NT2/D1 (cell line): ENCODE measurements at places on chromosomes 11 and 22.
A peak's percentile ranks its signal among the peaks of the same experiment; 100 is the strongest.

DNA sequence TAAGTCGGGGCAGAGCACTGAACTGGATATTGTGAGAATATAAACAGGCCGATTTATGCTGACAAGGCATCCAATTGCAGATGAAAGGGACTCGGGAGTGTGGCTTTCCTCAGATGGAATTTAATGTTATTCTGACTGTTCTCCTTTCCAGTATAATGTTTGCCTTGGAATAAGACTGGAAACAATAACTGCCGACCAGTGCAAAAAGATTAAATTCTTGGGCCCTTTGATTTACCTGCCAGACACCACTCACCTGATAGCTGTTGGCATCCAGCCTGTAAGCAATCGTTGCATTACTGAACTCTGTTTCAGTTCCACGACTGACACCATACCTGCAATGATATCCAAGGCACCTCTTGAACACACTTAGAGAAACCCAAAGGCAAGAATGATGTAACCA, 10.9 kb downstream of the NUP160 start:
- DNase-seq, result no peak

DNA sequence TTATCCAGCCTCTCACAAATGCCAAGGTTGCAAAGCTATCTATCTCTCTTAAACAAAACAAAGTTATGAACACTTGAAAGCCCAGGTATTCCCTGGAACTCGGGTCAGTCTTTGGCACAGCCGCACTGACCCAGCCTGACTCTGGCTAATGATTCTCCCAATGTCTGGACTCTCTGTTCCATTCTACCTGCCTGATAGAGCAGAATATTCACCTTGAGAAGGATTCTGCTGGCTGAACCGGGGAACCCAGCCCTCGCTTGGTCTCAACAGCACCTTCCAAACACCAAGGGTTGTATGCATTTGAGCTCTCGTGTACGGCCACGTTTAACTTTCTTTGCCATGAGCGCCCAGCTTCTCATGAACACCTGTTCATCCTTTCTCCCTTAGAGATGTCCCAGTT, 116.8 kb downstream of the ZBTB16 start:
- no peak for DNase-seq

- DNase-seq, result no peak
These were observed 7.0 kb downstream of the THY1 start for GRCh38 chr11:119415966-119416365.

- DNase-seq, result no peak
These were observed 476.4 kb downstream of the MIAT start for GRCh38 chr22:27133681-27134314.

- no peak for DNase-seq
These were observed 51.0 kb downstream of the MIAT start for GRCh38 chr22:26708256-26709009.

- no peak for DNase-seq
These were observed 3.2 kb upstream of the FJX1 start for GRCh38 chr11:35614939-35615569.

- DNase-seq, result peak; percentile 57
These were observed 685.1 kb downstream of the METTL15 start for GRCh38 chr11:28793282-28793738.

- DNase-seq, result no peak
These were observed 78.3 kb downstream of the ZNF280B start for GRCh38 chr22:22430111-22430820.

DNA sequence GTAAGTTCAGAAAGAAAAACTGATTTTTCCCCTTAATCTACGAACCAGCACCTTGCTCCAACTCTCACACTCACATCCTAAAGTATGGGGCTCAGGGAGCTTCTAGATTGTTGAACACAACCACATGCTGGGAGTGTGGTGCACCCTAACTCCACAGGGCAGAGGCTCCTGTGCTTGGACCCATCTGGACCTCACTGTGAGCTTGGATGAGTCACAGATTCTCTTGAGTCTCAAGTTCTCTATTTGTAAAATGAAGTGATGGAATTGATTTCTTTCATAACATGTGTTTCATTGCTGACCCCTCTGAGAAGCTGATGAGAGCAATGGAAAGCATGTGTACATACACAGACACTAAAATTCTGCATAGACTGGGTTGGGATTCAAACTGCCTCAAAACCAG, 109.7 kb downstream of the PGR start:
- DNase-seq, result no peak

- no peak for DNase-seq
These were observed 4.5 kb upstream of the PES1 start for GRCh38 chr22:30596199-30596598.

DNA sequence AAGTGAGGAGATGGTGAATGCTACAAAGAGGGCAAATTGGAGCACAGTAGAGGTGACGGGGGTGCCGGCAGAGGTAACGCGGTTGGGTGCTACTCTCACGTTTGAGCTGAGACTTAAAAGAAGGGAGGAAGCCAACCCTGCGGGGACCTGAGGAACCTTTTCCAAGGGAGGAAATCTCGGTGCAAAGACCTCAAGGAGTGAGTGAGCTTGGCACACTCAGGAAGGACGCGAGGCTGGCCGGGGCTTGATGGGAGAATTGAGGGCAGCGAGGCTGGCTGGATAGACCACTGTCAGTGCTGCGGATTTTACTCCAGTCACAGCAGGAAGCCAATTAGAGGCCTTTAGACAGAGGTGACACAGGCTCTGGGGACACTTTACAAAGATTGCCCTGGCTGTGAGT, 25.0 kb downstream of the TSKU start:
- DNase-seq, result no peak

DNA sequence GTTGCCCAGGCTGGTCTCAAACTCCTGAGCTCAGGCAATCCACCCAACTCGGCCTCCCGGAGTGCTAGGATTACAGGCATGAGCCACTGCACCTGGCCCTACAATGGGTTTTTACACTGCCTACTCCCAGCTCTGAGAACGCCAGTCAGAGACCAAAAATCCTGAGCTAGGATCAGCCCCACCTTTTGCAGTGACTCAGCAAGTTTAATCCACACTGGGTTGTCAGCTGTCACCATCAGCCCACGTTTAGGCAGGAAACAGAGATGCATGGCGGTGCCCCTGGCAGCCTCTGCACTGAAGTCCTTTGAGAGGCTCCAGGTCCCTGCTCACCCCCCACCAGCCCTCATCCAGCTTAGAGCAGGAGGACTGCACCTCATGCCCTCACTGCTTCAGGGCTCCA, 117.6 kb downstream of the ARHGAP8 start:
- no peak for DNase-seq

DNA sequence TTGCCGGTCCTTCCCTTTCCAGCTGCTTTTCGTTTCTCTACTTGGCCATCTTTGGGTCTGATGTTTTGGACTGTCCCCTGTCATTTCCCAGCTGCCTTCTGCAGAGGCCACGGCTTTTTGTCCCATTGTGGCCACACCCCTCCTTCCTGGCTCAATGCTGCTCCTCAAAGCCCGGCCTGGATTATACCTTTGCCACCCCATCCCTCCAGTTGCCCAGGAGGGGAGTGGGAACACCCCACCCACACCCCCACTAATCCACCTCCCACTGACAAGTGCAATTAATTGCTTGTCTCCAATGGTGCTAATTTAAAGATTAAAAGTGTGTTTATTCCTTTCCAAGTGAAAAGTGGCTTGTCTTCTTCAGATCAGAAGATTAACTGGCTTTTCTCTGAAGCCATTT, 34.2 kb upstream of the CSNK2A3 start:
- no peak for DNase-seq

DNA sequence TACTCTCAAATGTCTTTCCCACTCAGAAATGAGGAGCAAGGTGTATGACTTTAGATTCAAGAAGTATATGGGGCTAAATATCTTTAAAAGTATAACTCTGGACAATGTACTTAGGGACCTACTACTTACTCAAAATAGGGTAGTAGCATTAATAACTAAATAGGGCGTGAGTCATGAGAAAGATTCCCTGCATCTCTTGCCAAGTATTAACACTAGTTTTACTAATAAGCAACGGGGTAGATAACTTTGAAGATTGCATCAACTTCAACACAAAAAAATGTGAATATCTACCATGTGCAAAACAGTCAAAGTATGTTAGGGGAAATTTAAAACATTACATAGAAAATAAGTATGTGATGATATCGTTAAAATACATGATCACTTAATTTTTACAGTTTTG, 99.6 kb downstream of the PGR start:
- no peak for DNase-seq

GRCh38 chr11:34899633-34900016, 16.6 kb downstream of the APIP start:
- DNase-seq, result no peak

GRCh38 chr11:10747733-10748132, 3.3 kb upstream of the CTR9 start:
- no peak for DNase-seq

DNA sequence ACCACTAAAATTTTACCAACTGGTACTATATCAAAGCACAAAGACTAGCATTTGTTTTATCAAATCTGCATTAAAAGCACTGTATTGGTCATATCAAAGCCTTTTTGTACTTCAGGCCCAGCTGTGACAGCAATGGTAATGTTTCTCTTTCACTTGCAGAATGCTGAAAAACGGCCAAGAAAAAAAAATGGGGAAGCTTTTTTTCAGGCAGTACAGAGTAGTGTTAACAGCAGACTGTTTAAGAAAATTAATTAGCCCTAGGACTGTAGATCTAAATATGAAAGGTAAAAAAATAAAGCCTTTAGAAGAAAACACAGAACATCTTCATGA, 33.3 kb downstream of the DENND5A start:
- DNase-seq, result peak; percentile 40

GRCh38 chr11:126102436-126102981, 39.8 kb upstream of the CDON start:
- no peak for DNase-seq

DNA sequence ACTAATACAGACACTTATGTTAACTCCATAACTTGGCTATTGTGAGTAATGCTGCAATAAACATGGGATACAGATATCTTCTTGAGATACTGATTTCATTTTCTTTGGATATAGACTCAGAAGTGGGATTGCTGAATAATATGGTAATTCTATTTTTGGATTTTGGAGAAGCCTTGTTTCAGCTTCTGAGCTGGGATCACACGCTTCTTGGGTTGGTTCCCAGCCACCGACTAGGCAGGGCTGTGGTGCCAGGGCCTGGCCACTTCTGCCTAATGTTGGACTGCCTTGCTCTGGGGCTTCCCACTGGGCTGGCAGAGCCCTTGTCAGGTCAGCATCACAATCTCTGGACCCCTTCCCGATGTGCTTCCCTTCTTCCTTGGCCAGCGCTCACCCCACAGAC, 14.0 kb upstream of the MCHR1 start:
- DNase-seq, result no peak

DNA sequence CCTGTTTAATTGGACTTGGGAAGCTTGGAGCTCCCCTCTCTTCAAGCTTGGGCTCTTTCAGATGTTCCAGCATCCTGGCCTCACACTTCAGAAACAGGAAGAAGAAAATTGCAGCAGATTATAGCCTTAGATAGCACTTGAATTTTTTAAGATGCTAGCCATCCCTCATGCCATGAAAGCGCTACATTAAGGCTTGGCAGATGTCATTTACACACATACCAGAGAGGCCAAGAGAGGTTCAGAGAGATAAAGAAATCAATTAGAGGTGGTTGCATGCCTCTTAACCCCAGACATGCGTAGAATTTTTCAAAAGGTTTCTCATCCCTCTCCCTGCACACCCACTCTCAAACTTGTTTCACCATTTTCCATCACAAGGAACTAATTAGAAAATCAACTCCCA, 31.9 kb upstream of the DBX1 start:
- DNase-seq, result no peak

- no peak for DNase-seq
These were observed 12.2 kb upstream of the SMPD1 start for GRCh38 chr11:6377902-6378639.

DNA sequence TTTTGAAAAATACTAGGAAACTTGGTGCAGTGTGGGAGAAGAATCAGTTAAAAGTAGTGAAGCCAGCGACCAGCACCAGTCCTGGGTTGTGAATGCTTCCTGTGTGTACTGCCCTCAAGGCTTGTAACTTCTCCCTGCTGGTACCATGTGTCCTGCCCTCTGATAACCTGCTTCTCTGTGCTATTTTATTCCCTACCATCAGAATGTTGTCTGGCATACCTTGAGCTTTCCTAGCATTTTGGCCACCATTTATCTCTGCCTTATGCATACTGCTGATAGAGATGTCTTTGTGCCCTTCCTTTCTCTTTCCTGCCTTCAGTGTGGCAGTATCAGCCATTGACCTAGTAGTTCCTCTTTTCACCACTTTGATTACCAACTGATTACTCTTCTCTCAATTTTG, 2.0 kb downstream of the GTF2H1 start:
- no peak for DNase-seq

GRCh38 chr22:43078522-43078921, 10.7 kb downstream of the TTLL1 start:
- DNase-seq, result no peak

DNA sequence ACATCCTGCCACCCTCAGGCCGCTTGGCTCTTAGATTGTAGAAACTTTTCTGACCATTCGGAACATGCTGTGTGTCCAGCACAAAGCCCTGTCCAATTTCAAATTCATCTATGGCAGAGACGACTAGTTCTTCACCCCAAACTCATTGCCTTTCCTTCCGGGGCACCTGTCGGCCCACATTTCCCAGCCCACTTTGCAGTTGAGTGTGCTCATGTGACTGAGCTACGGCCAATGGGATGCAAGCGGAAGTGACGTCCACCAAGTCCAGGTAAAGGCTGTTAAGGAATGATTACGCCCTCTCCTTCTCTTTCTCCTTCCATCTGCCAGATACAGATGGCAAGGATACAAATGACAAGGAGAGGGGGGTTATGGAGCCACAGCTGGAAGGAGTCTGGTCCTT, 32.5 kb downstream of the SYT13 start:
- no peak for DNase-seq

- DNase-seq, result no peak
These were observed 112.5 kb downstream of the KCNQ1OT1 start for GRCh38 chr11:2587132-2587930.

DNA sequence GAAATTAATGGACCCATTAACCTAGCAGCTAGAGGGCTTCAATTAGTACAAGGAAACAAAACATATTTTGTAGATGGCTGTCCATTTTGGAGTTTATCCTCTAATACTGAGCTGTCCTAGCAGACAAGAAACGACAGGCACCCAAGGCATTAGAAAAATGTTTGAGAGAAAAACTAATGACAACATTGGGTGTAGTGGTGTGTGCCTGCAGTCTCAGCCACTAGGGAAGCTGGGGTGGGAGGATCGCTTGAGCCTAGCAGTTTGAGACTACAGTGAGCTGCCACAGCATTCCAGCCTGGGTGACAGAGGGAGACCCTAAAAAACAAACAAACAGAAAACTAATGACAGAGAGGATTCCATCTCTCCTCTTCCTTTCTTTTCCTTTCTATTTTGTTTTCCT, 1.5 kb downstream of the A4GALT start:
- DNase-seq, result no peak

- no peak for DNase-seq
These were observed 242.3 kb upstream of the BLID start for GRCh38 chr11:122358292-122358691.

GRCh38 chr22:27996981-27997380, 77.9 kb upstream of the PITPNB start:
- DNase-seq, result no peak

- DNase-seq, result peak; percentile 25
These were observed 11.2 kb upstream of the PPP2R1B start for GRCh38 chr11:111777094-111778046.

GRCh38 chr11:78350646-78351165, 66.9 kb downstream of the GAB2 start:
- DNase-seq, result no peak
